Activated CD4-positive, alpha-beta T cell treated with anti-CD3 and anti-CD28 coated beads for 24 hours (primary cell): ENCODE measurements at places on chromosomes 7 and 10.

GRCh38 chr7:33873981-33874750 is 31.2 kb upstream of the BMPER start:
- DNase-seq: no peak

DNA sequence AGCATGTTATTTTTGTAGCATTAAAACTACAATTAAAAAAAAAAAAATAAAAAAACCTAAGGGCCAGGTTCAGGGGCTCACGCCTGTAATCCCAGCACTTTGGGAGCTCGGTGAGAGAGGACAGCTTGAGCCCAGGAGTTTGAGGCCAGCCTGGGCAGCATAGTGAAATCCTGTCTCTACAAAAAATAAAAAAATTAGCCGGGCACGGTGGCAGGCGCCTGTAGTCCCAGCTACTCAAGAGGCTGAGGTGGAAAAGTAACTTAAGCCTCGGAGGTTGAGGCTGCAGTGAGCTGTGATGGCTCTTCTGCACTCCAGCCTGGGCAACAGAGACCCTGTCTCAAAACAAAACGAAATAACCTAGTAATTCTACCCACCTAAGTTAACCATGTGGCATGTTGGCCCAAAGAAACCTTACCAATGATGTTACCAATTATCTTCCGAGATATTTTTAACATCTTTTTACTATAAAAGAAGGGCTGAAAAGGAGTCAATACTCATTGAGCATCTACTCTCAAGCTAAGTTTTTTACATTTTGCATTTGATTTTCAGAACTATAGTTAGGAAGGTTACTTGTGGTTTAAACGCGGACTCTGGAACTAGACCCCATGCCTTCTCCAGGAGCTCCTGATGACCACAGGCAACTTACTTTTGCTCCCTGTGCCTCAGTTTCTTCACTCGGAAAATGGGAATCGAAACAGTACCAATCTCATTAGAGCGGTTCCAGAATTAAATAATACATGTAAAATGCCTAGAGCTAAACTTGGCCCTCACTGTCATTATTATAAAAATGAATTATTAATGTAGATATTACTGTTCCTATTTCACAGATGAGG is 1.4 kb downstream of the ITGB1 start:
- DNase-seq: no peak

GRCh38 chr7:39978230-39978934 is 28.3 kb downstream of the CDK13 start:
- no peak for DNase-seq

DNA sequence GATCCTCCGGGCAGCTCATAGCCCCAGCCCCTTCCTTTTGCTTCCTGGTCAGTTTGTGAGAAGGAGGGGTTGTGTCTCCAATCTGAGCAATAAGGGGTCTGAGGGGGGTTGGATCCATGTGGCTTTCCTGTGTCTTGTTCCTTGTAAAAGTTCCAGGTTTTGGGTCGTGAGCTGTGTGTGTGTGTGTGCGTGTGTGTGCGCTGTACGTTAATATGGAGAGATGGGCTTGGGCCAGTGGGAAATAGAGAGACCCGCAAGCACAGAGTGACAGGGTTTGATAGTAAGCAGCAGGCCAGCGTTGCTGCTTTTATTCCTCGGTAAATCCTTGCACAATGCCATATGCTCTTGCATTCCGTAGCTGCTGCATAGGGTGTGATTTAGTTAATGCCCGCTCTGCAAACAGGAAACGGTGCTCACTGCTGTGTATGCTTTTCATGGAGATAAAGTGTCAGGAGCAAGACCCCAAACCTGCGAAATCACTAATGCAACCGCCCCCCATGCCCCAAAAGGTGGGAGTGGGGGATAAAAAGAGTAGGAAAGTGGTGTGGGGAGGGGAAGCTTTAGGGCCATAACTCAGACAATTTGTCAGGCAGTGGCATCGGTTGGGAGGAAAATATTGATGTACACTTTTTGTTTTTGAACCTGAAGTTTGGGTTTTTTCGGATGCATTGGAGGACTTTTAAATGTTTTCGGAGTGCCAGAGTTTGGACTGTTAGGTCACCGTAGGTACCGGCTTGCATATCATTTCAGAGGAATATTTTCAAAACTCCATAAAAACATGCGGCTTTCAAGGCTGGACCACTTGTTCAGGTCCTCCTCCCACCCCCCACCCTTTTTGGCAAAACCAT is 108.7 kb downstream of the TCF7L2 start:
- no peak for DNase-seq

GRCh38 chr10:125783957-125784356 is 8.3 kb upstream of the MMP21 start:
- DNase-seq: no peak

DNA sequence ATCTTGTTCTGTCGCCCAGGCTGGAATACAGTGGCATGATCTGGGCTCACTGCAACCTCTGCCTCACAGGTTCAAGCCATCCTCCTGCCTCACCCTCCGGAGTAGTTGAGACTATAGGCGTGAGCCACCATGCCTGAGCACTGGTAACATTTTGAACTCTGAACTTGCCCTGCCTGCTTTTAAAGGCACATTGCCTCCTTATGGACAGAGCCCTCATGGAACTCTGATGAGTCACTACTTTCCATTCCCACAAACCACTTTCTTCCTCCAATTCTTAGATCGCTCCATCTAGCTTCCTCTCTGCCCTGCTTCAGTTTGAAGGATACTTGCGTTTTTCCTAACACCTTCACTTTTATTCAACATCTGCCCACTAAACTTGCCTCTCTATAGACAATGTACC is 38.1 kb downstream of the PRPS1L1 start:
- no peak for DNase-seq

- no peak for DNase-seq
Measured at GRCh38 chr10:62085404-62085803, 183.2 kb downstream of the RTKN2 start.

- no peak for DNase-seq
Measured at GRCh38 chr10:32199714-32200394, 143.6 kb upstream of the KIF5B start.

DNA sequence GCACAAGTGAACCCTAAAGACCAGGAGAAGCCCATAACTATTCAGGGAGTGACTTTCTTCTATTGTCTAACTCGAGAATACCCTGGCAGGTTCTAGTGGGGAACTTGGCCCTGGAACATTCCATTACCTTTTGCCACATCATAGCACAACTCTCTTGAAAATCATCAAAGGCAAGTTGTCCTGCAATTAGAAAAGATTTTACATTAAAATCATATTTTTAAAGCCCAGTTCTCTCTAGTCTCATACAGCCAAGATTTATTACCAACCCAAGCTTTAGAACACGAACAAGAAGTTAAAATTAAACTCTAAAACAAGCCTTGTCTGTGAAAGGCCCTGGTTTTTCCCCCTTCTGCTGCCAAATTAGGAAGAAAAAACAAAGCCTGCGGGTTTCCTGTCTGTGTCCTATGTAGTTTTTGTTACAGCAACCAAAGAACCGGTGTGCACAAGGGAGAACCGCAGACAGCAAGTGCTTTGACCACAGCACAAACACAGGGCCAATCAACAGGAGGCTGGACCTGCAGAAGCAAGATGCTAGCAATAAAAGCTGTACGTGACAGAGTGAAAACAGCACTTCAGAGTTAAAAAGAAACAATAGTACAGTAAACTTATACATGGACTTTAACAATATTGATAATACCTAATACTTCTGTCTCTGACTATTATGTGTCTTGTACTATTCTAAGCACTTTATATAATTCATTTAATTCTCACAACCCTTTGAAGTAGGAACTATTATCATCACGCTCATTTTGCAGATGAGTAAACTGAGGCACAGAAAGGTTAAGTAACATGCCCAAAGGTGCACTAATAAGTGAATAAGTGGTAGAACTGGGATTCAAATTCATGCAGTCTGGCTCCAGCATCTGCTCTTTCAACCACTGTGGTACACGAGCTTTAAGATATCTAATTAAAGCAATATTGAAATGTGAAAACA is 65.8 kb downstream of the STK17A start:
- no peak for DNase-seq

- no peak for DNase-seq
Measured at GRCh38 chr7:38512704-38513103, 118.5 kb downstream of the AMPH start.

- no peak for DNase-seq
Measured at GRCh38 chr10:25666276-25666675, 267.8 kb upstream of the MYO3A start.

GRCh38 chr7:4725014-4725849 is 43.1 kb downstream of the FOXK1 start:
- DNase-seq: no peak

GRCh38 chr10:59079386-59080226 is 96.8 kb upstream of the PHYHIPL start:
- no peak for DNase-seq

GRCh38 chr10:93236393-93237040 is 162.8 kb downstream of the CYP26A1 start:
- DNase-seq: no peak

DNA sequence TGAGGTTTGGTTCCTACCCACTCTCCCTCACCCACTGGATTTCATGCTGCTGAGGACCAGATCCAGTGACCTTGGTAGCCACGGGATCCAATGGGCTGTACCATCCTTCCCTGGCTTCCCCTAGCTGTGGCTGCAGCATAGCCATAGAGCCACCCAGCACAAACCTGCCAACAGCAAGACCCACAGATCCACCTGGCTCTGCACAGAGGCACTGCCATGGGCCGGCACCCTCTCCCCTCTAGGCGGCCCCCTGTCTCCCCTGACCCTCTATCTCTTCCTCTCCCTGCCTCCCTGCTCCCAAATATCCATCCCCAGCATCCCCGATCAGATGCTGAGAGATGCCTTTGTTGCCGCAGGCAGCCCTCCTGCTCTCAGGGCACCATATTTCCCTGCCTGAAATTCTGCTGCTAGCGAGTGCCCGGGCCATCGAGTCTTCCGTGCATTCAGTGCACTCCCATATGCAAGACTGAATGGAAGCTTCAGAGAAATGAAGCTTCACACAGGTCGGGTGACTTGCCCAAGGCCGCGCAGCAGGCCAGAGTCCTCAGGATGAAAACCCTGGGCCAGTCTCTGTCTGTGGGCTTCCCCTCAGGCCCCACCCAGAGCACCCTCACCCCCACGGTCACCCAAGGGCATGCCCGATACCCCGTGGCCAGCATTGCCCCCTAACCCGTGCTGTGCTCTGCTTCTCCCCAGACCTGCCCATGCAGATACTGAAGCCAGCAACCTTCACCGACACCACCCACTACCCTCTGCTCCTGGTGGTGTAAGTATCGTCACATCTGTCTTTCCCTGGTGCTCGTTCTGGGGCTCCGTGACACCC is 130.8 kb downstream of the PAXIP1 start:
- DNase-seq: no peak

- DNase-seq: no peak
Measured at GRCh38 chr10:12042409-12042796, 206 bp downstream of the UPF2 start.

- DNase-seq: no peak
Measured at GRCh38 chr10:24727786-24728185, 4.1 kb upstream of the ARHGAP21 start.

DNA sequence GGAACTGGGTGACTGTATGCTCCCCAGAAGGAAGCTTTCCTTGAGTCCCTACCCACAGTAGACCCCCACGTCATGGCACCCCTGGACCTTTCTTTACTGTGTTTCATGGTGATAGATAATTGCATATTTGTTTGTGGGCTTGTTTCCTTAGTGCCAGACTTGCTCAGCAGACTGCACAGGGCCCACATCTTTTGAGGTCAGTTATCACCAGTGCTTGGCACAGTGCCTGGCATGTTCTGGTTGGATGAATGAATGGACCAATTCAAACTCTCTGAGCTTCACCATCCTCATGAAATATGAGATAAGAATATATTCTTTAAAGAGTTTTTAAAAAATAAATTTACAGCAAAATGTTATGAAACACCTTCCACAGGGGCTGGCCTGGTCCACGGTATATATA is 78.4 kb upstream of the EMX2 start:
- no peak for DNase-seq

DNA sequence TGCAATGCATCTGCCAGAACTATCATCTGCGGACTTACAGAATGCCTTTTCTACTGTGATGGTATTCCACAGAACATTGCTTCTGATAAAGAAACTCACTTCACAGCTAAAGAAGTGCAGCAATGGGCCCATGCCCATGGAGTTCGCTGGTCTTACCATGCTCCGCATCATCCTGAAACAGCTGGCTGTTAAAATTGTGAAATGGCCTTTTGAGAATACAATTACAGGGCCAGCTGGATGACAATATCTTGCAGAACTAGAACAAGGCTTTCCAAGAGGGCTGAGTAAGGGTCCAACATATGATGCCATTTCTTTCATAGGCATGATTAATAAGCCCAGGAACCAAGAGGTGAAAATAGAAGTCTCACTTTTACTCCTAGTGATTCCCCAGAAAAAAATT is 104.1 kb upstream of the ADCY1 start:
- no peak for DNase-seq

DNA sequence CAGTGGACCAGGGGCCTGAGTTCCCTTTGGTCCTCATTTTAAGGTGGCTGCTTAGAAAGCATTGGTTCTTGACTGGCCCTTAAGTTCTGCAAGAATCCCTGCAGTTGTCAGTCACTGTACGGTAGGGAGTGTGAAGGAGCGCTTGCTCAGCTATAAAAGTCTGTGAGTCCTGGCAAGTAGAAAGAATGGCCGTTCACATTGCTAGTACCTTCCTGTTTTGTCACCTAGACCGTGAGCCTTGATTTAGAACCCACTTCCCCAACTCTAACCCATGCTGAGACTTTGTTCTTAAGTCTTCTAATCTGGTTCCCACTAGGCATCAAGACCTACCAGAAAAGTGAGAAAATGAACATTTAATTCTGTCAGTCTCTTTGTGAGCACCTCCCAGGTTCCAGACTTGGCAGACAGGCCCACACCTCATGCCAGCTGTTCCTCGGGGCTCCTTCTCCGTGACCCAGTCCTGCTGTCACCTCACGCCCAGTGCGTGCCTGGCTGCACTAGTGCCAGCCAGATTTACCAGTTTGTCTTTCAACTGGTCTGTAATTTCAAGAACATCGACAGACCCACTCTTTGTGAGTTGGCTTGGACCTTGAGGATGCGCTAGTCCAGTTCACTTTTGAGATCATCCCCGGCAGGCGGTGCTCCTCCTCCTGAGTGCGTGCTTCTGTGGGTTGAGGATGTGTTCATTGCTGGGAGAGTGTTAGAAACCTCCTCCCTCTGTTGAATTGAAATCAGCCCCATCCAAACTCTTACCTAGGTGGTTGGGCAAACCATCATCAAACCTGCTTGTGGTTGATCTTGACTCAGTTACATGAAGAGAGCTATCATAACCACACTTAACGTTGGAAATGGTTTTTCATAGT is 78.5 kb downstream of the SHH start:
- DNase-seq: no peak

GRCh38 chr10:44830022-44830421 is 81.1 kb upstream of the TMEM72 start:
- no peak for DNase-seq

- no peak for DNase-seq
Measured at GRCh38 chr10:86329896-86330680, 36.5 kb downstream of the GRID1 start.

DNA sequence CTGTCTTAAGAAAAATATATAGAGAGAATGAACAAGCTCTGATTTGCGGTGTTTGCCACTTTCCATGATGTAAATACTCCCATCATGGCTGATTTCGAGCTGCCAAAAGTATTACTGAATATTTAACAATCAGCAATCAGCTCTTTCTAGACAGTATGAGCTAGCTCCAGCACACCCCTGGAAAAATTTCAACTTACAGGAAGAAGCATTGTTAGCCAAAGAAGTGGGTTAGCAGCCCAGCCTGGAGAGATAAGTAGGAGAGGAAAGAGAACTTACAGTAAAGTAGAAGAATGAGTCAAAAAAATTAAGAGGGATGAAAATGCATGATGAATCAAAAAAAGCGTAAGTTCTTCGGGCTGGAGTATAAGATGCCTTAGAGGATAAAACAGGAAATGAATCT is 60.6 kb upstream of the ANK3 start:
- DNase-seq: no peak
